ENCODE measurements at places on chromosomes 13 and 19.

GRCh38 chr19:17086834-17087233 lies 11.3 kb downstream of the MYO9B start:
- DNase-seq: no peak

DNA sequence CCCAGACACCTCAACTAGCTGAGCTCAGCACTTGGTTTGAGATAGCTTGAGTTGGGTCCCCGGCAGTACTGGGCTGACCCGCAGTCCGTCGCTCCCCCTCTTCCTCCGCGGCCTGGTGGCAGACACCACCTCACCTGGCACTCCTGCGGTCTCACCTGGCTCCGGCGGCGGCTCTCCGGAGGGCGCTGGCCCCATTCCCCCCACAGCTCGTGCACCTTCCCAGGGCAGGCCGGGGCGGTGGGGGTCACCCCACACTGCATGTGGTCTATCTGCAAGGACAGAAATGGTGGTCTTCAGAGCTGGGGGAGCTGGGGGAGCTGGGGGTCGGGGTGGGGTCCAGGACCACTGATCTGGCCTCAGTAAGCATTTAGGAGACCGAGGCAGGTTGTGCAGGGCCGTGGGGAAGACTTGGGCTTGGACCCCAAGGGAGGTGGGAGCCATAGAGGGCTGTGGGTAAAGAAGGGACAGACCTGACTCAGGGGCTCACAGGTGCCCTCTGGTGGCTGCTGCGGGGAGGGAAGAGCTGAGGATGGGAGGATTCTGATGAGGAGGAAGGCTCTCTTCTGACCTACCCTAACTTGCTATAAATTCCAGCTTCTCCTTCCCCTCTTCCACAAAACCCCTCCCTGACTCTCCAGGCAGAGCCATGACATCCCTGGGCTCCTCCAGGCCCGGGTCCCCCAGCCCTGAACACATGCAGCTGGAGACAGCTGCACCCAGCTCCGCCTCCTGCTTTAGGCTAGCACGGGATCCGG lies 6.7 kb upstream of the PLIN4 start:
- DNase-seq: peak; percentile 40

GRCh38 chr13:41675306-41675705 lies 218.0 kb downstream of the RGCC start:
- peak; percentile 32 for DNase-seq

GRCh38 chr19:12985049-12985776 lies 10.1 kb upstream of the NFIX start:
- peak; percentile 56 for DNase-seq

DNA sequence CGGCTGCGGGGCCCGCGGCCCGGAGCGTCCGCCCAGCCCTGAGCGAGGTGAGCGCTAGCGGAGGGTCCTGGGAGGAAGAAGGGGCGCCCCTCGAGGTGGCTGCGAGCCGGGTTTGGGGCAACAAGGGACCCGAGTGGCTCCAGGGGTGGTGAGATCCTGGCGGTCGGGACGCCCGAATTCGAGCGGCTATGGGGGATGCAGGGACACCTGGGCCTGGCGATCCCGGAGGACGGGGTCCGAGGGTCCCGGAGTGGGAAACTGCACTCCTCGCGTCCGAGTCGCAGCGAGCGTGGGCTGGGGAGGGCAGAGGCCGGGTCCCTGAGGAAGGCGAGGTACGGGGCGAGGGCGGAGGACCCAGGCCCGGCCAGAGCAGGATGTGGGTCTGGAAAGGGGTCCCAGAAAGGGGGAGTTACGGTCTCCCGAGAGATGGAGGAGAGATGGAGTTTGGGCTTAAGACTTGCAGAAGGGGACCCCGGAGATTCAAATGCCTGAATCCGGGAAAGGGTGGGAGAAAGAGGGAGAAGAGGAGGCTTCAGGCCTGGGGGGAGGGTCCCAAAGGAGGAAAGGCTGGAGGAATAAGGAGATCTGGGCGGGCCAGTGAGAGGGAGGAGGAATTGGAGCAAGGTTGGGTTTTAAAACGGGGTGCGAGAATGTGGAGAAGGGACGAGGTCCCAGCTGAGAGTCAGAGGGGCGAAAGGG lies 542 bp downstream of the CACNG7 start:
- no peak for DNase-seq

DNA sequence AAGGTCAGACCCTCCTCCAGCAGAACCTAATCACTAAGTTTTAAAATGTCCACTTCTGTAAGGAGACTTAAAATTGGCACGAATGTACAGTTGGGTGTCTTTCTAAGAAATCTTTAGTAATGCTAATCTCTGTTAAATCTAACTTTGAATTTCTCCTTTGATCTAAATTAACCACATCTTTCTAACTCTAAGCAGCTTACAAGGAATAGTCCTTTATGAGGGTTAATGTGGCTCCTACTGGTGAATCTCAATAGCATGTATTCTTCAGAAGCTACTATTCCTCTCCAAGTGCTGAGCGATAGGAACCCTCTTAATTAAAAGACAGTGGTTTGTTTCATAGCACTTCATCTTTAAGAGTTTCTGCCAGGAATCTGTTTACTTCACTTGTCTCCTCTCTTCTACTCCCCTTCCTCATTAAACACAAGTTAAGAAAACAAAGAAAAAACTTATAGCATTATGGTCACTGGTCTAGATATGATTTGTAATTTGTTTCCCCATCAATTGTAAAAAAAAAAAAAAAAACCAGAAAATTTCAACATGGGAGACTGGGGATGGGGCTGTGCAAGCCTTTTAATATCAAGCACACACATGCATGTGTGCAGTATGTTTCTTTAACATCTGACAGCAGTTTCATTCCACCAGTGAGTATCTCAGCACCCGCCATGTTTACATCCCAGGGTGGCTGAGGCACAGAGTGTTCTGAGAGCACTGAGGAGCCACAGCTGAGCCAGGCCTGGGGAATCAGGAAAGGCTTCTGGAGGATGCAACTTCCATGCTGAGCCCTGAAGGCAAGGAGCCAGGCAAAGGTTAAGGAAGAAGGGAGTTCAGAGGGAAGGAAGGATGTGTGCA lies 57.7 kb downstream of the ATP7B start:
- DNase-seq: no peak

GRCh38 chr13:105105471-105105870 lies 1430.0 kb downstream of the EFNB2 start:
- DNase-seq: no peak

- no peak for DNase-seq
These were observed 55.4 kb upstream of the UBL3 start for GRCh38 chr13:29905845-29906244.

DNA sequence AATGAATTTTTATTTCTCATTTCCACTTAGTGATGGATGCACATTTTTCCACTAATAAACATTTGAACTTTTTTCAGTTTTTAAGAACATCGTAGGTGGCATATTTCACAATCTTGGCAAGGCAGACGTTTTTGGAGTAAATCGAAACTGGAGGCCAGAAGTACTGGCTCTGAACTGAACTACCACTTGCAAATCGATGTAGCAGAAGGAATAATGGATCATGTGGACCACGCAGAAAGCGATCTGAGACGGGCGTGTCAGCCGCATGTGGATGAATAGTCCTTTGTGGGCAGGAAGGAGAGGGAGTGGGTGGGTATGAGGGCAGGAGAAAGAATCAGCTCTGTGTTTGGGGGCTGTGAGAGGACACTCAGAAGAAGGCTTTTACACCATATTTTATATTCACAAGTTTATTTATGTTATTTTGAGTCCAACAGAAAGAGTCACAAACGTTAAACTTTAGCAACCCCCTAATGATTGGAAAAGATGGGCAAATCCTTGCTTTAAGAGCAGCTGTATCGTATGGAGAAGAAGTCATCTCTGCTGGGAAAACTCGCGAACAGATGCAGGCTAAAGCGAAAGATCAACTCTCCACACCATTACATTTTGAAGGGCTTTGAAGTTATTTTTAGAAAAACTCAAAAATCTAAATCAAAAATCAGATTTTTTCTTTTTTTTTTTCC lies 90.5 kb downstream of the COL4A2 start:
- DNase-seq: no peak

DNA sequence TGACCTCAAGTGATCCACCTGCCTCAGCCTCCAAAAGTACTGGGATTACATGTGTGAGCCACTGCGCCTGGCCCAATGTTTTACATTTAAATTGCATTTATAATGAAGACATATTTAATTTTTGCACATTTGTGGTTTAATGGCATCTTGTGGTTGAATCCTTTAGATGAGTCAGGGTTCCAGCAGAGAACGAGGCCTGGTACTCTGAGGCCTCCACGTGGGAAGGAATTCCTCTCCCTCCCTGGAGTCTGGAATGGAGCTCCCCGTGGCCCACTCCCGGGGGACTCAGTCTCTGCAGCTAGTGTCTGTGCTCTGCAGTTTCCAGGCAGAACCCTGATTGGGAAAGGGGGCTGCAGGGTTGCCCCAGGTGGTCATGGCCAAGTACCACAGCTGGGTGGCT lies 24.2 kb downstream of the ZFR2 start:
- peak; percentile 17 for DNase-seq

GRCh38 chr13:75512253-75512652 lies 25.4 kb downstream of the COMMD6 start:
- no peak for DNase-seq

DNA sequence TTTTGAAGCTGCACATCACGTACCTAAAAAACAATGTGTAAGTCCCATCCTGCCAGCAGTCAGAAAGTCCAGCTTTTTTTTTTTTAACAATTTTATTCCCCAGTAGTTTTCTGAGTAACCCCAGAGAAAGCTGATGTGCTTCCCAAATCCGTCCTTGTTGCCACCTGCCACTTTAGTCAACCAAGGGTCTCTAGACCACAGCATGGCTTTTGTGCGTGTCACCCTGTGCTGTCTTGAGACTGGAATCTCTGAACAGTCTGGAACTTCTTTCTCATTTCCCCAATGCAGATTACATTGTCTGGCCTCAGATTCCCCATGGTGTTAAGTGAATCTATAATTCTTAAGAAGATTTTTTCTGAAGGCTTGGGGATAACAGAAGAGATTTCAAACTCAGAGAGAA lies 289.2 kb upstream of the KLF12 start:
- DNase-seq: peak; percentile 46

DNA sequence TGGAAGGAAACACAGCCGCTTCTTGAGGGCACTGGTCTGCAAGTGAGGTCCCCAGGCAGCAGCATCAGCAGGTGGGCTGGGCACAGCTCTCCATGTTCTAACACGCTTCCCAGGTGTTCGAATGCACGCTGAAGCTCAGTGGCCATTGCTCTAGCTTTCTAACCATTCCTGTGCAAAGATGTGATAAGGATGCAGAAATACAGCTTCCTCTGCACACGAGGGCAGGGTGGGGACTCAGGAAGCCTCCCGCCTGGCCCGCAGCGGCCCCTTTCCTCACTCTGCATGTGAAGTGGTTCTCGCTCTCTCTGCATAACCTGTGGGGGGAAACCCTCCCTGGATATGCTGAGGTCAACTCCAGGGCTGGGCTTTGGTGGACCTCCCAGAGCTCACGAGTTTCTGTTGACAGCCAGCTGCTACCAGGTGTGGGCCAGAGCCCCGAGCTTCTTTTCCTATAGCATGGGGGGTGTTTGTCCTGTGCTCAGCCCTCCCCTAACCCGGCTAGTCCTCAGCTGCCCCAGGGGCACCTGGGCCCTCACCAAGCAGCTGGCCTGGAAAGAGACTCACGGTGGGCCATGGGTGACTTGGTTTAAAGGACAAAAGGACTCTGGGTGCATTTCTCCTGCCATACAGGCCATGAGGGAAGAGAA lies 168.2 kb downstream of the TEX29 start:
- DNase-seq: no peak
